ENCODE measurements at places on chromosomes 6 and 20.
A peak's percentile ranks its signal among the peaks of the same experiment; 100 is the strongest.

- no peak for DNase-seq
These were observed 187.6 kb downstream of the ADAT2 start for GRCh38 chr6:143262859-143263258.

DNA sequence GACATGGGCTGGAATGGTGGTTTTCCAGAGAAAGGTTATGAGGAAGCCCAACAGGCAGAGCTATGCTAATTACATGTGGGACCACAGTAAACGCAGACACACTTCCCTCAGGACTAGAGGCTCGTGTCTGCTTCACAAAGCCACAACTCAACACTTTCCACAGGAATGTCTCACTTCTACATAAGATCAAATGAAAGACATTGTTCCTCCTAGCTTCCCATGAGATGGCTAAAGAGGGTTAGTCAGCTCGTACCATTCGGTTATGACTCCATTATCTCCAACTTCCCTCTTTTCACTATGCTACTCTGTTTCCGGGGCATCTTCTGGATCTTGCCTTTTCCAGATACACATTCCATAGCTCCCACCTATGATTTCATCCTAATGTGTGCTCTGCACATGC lies 29.1 kb upstream of the ZC3H12D start:
- DNase-seq, result no peak

GRCh38 chr6:34132486-34133185 lies 13.3 kb downstream of the GRM4 start:
- peak; percentile 54 for DNase-seq

DNA sequence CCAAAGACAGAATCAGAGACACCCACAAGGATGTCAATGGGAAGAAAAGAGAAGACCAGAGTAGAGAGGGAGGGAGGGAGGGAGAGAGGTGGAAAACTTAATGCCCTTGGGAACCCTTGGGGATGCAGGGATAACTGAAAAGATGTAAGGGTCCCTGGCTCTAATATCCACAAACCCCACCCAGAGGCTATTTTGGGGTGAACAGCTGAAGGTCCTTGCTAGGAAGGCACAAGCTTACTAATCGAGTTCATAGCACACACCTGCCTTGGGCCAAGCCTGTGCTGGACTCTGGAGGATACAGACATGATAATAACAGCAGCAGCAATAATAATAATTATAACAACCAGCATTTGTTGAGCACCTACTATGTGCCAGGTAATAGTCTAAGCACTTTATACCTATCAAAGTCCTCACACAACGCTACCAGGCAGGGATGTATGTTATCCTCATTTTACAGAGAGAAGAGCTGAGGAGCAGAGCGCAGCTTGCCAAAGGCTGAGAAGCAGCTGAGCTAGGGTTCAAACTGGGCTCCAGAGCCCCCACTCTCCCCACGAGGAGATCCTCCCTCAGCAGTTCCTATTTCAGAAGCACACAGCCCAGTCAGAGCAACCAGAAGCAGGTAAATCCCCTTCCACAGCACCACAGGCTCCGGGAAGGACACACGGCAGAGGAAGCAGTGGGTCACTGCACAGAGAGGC lies 174.2 kb downstream of the ANKRD60 start:
- no peak for DNase-seq

- no peak for DNase-seq
These were observed 39.4 kb downstream of the HFE start for GRCh38 chr6:26126394-26127235.

DNA sequence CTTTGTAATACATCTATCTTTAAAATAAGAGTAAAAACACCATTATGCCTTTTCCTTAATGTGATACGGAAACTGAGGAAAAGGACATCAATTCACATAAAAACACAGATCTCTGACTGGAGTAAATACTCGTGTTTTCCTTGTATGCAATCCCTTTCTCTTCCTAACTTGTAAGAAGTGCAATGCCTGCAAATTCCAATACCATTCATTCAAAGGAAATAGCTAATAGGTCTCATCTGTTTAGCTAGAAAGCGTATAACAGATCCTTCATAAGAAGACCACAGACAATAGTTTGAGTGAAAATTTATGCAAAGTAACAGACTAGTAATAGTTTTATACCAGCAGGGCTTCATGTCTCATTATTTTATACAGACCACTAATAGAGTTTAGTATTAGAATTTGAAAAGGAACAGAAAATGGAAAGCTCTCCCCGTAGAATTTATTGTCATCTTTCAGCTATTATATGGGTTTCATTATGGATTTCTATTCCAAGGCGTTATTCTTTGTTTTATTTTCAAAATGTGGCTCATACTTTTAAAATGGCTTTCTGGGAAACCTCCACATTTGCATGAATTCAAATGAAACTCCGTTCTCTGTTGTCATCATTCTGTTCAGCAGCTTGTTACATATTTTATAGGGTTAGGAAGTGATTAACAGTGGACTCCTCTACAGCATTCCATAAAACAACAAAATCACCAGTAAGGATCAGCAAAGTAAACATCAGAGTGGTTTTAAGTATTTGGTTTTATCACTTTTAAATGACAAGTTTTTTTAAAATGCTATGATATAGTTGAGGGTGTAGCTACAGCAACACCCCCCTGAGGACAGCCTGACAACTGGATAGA lies 186.7 kb downstream of the BTBD9 start:
- DNase-seq, result no peak

GRCh38 chr6:166058064-166058739 lies 109.4 kb downstream of the TBXT start:
- DNase-seq, result no peak

- no peak for DNase-seq
These were observed 11.3 kb upstream of the TRAM2 start for GRCh38 chr6:52588087-52588709.

- DNase-seq, result no peak
These were observed 59.4 kb downstream of the GNAS-AS1 start for GRCh38 chr20:58791286-58791685.

GRCh38 chr6:10565913-10566312 lies 44.8 kb downstream of the GCNT2 start:
- DNase-seq, result no peak

DNA sequence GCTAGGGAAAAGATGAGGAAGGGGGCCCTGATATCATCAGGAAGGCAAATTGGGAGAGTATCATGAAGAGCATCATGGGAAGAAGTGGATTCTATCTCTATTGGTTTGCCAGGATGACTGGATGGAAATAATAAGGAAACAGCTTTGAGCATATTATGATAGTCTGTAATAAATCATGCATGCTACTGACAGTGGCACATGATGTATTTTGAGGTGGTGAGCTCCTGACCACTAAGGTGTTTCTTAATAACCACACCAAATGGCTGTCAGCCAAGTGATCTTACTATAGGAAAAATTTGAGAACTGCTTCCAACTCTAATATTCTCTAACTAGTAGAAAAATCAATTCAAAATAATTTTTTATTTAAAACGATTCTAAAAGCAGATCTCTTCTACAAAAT lies 548.4 kb upstream of the JAG1 start:
- no peak for DNase-seq
